ENCODE measurements at places on chromosomes 11 and 22.

DNA sequence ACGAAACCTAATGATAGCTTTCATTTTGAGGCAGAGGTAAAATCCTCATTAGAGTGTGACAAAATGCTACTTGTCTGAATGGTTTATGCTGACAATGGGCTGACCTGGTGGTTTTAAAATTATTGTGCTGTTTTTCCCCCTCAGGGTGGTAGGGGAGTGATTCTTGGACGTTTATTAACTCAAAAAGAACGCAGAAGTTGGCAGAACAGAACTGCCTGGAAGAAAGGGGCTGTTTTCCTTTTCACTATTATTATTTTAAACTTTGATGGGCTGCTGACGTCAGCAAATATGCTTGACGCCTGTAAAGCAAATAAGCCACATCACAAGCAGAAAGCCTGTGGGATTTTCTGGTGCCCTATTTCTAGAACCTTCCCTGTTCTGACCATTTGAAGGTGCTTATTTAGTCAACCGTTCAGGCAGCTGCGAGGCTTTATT, 4.0 kb downstream of the RASSF10 start:
- no peak for DNase-seq

DNA sequence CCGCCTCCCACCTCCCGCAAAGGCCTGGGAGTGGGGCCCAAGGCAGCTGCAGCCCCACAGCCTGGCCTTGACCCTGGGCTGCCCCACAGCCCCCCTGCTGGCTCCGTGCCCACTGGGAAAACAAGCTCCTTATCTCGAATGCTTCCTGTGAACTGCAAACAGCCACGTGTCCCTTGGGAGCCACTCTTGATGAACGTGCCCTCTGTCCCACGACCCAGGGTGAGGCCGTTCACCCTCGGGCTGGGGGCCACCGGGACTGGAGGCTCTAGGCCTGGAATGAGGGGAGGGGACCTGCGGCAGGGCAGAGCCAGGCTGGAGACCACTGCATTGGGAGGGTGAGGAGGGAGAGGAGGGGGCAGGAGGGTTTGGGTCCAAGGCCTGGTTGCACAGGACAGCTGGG, 9.5 kb downstream of the H19 start:
- no peak for DNase-seq

GRCh38 chr11:44246726-44247125, 63.2 kb downstream of the ALX4 start:
- peak; percentile 59 for DNase-seq

GRCh38 chr22:27795696-27796517, 5.6 kb downstream of the MN1 start:
- DNase-seq, result no peak

GRCh38 chr11:30254307-30255298, 23.8 kb downstream of the FSHB start:
- DNase-seq, result no peak

GRCh38 chr11:120655589-120655988, 144.0 kb downstream of the GRIK4 start:
- DNase-seq, result no peak

Data from AG09309 (cell line).